ENCODE measurements at places on chromosomes 1 and 21. TPM values are rescaled to one million over a fixed set of nuclear protein-coding genes. Genes with fewer than 3 reads are reported as not detected.

DNA sequence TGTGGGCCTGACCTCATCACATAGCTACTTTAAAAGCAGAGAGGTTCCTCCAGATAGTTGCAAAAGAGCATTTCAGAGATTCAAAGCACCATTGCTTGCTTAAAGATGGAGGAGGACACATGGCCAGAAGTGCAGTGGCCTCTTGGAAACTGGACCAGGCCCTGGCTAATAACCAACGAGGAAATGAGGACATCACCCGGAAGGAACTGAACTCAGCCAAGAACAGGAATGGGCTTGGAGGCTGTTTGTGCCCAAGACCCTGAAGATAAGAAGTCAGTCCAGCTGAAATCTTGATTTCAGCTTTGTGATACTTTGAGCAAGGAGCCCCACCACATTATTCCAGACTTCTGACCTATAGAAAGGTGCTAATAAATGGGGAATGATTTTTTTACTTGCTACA is 437.0 kb downstream of the PTPRC start:
- no peak for DNase-seq

DNA sequence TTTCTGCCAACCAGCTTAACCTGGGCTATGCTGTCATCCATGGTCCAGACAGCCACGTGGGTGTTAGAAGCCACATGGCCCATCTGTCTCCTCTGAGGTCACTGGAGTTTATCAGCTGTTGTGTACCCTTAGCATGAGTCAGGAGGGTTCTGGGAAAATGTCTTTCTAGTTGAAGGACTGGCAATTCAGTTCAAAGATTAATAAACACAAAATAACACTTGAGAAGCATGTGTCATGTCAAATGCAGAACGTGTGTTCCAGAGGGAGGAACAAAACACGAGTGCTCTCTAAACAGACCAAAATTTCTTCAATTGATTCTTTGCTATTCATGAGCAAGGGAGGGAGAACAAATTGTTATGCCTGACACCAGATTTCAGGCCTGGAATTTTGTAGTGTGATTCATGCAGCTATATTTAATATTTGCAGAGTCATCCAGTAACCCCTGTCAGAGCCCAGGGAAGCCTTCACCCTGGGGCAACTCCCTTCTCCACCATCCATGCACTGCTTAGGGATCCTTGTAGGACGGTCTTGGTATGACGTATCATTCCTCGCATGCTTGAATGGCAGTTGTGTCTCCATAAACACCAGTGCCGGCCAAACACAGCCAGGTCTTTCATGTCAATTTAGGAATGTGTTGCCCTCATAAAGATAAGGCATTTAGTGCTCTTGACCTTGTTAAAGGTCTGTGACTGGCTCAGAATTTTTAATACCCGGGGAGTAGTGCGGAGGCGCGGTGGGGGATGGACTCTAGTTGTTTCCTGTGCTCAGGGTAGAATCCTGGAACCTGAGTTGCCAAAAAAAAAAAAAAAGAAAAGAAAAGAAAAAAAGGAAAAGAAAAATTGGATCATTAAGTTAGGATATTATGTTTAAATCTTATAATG is 27.7 kb upstream of the DYRK1A start:
- no peak for DNase-seq

The SRP9 gene
- polyA plus RNA-seq: 360 TPM

The FCN3 gene
- polyA plus RNA-seq: 17.5 TPM

Data from right lung (tissue), 10 donors.